Activated T-cell treated with anti-CD3 and anti-CD28 coated beads, Interleukin-2, amount 50 U/mL, for 48 hours (primary cell): ENCODE measurements at places on chromosomes 6 and 20.

GRCh38 chr6:141103246-141103645 is 1029.5 kb upstream of the GJE1 start:
- no peak for DNase-seq

DNA sequence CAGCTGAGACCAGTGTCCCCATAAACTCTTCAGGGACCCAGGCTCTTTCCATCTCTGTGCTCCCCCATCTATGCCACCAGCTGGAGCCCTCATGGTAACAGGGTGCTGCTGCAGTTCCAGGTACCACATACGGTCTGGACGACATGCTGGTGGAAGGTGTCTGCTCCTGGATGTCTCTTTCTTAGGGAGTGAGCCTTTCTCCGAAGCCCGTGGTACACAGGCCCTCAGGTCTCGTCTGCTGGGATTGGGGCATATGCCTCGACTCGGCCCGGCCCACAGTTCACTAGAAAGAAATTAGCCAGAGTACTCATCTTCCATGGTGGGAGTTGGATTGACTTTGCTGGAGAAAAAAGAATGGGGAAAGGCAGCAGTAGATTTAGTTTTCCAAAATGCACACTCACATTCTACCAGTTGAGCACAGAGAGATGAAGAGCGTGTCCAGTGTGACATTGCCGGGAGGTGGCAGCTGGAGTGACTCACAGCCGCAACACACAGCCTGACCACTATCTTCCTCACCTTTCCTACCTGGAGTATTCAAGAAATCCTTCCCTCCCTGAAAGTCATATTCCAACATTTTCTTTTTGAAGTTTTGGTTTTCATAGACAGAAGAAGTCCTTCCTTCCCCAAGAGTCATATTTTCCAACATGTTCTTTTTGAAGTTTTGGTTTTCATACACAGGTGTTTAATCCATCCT is 18.6 kb upstream of the SPO11 start:
- no peak for DNase-seq

DNA sequence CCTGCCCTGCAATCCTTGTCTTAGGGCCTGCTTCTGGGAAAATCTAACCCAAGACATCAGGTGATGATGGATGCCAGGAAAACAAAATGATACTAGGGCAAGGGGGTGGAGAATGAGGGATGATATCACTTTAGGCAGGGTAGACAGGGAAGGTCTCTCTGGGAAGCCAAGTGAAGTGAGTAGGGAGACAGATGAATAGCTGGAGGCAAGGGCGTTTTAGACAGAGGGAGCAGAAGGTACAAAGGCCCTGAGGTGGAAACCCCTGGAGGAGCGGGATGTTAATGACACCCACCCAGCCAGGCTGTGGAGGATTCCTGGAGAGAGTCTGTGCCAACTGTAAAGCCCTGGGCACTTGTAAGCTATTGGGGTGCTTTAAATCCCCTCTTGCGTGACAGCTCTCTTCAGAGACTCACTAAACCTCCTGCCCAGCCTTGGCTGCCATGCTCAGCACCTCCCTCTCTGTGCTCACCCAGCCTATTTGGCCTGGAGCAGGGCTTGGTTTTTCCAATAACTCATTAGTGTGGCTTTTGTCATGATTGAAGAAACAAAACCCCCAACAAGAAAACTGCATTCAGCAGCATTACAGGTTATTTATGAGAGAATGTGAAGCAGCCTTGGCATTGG is 12.4 kb upstream of the MDGA1 start:
- DNase-seq, result no peak

GRCh38 chr6:149357726-149358538 is 40.4 kb downstream of the TAB2 start:
- DNase-seq, result no peak

DNA sequence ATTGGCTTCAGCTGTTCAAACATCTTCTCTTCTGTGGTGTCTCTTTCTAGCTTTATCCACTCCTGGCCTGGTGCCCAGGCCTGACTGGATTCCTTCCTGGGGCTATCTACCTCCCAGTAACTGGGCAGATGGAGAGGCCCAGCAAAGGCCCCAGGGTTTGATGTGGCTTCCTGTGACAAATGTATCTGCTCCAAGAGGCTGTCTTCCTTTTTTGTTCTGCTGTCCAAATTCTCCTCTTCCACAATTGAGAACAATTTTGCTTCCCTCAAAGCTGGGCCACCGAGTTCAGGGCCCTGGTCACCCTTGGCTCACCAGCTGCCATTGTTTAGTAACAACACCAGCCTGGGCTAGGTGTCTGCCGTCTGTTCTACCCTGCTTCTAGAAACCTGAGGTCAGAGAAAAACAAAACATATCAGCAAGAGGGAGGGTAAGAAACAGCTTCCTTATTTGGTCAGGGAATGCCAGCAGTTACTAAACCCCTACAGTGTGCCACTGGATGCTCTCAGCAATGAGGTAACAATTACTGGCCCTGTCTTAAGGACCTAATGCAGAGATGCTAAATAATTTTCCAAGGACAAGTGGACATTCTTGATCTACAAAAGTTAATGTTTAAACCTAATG is 3.9 kb downstream of the ZFP57 start:
- DNase-seq, result no peak

- DNase-seq, result no peak
Measured at GRCh38 chr20:61437280-61438206, 185.5 kb downstream of the CDH4 start.

DNA sequence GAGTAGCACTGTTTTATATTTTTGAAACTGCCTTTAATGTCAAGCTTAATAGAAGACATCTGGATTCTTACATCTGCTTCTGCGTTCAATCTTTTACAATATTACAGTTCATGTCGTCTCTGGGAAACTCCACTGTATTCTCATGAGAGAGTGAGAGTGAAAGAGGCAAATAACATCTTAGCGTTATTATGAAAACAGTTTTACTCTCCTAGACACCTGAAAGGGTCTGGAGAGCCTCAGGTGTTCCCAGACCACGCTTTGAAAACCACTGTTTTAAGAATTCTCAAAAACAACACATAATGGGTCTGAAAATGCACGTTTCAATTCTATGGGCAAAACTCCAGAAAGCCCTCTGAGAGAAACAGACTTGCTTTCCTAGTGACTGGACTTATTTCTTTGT is 63.3 kb downstream of the ARHGAP18 start:
- DNase-seq, result no peak

GRCh38 chr20:53910351-53911002 is 159.9 kb downstream of the BCAS1 start:
- no peak for DNase-seq

- no peak for DNase-seq
Measured at GRCh38 chr20:62826646-62827310, 9.9 kb downstream of the COL9A3 start.

DNA sequence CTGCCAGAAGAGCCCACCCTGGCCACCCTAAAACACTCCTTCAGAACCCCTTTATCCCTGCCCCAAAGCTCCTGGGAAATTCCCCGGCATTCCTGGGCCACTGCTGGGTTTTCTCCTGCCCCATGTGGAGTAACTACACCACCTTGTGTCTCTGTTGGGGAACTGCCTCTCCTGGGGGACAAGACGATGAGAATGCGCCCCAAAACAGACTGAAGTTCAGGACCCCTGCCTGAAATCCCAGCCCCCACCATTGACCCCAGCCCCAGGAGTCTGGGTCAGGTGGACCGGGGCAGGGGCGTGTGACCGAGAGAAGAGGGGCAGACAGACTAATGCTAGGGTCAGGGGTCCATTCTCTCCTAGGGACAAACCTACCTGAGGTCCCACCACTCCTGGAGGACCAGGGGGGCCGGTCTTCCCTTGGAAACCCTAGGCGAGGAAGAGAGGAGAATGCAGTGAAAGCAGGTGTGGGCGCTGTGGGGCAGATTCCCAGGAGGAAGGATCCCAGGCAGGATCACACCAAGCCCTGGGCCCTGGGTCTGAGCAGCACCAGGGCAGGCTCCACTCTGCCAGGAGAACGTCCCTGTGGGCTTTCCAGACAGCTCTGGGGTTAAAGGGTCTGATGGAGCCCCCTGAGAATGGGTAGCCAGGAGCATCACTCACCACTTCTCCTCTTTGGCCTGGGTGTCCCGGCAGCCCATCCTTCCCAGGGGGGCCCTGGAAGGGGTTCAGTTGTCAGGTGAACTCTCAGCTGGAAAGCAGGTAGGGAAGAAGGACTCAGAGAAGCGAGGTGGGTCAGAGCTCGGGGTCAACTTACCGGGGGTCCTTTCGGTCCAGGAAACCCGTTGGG is 19.4 kb downstream of the COL11A2 start:
- DNase-seq, result no peak

DNA sequence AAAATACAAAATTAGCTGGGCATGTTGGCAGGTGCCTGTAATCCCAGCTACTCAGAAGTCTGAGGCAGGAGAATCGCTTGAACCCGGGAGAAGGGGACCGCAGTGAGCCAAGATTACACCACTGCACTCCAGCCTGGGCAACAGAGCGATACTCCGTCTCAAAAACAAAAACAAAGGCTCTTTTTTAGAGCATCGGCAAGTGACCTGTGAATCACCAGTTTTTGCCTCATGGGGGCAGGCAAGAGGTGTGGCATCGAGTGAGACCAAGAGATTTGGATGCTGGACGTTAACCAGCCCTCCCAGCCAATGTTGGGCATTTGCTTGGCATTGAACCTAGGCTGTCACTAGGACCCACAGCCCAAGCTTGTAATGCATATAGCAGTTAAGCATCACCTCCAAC is 14.6 kb upstream of the CDK5RAP1 start:
- DNase-seq, result no peak
